Cortex of kidney (tissue), 1 donor: ENCODE measurements at places on chromosomes 12 and 14.

DNA sequence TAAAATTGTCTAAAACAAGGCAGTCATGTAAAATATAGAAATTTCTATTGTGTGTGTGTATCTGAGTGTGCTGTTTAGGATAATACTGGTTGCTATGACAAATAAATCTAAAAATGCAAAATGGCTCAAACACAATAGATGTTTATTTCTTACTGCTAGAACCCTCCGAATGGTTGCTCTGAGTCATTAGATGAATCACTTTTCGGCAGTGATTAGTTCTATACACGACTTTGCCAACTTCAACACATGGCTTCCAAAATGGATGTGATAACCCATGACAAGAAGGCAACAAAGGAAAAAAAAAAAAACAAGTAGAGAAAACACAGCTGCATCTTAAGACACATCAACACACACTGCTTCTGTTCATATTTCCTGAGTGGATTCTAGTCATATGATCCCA is 729.2 kb downstream of the AACS start:
- DNase-seq: no peak

DNA sequence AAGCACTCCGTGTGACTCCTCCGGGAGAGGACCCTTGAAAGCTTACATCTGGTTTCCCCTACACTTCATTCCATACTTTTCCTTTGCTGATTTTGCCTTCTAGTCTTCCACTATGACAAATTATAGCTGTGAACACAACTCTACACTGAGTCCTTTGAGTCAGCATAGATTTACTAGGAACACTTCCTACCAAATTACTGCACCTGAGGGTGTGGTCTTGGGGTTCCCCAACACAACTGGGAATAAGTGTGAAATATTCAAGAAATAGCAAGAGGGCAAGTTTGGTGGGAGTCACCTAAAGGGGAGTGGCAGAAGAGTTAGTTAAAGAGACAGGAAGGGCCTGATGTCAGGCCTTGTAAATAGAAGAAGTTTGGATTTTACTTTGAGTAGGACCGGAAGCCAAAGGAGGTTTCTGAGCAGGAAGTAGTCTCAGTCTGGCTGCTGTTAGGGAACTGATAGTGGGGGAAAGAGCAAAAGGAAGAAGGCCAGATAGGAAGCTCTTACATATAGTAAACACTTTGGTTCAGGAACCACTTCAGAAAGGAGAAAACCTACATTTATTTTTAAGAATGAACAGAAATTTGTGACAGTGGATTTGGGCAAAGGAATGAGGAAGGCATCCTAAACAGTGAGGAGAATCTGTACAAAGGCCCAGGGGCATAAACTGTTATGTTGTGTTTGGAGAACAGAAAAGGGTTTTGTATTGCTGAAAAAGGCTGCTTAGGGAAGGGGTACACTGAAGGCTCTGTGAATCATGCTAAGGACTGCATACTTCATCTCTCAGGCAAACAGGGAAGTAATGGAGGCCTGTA is 14.2 kb downstream of the SEL1L start:
- DNase-seq: no peak

DNA sequence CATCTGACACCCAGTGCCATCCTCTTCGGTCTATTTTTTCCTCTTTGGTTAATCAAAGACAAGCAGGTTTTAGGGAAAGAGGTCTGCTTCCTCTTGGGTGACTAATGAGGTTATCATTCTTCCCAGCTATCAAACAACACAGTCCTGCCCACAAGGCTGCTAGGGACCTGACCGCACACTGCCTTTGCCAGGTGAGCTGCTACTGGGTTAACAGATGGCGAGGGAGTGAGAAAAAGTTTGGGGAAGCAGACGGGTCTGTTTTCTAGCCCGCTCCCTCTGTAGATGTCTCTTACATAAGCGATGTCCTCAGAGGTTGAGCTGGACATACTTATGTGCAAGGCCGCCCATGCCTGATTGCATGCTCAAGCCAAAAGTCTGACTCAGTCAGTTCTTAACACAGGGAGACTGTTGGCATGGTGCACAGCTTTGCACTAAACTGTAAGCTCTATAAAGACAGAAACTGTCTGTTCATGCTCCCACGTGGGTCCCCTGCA is 94.1 kb downstream of the SLC15A4 start:
- no peak for DNase-seq

GRCh38 chr12:85866986-85867776 is 6.9 kb upstream of the NTS start:
- no peak for DNase-seq

DNA sequence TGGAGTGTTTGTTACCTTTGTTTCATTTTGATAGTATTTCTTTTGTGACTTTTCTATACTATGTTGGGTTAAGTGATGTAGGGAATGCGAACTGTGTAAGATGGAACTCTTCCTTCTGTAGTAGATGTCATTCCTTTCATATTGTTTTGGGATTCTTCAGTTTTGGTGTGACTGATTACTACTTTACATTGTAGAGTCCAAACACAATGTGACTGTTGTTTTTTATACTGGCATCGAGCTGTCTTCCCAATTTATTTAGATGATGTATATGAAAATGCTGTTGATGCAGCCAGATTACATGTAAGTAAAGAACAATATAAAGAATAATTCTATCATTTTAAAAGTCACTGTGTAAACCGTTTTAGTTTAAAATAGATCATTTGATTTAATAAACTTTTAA is 34.7 kb downstream of the WASHC4 start:
- DNase-seq: no peak

- DNase-seq: no peak
These were observed 163.2 kb downstream of the PAH start for GRCh38 chr12:102753802-102754201.

GRCh38 chr12:43968736-43969135 is 132.9 kb downstream of the TMEM117 start:
- DNase-seq: no peak
